ENCODE measurements at places on chromosomes 6 and 20.

- no peak for DNase-seq
These were observed 551.7 kb upstream of the GJE1 start for GRCh38 chr6:141580988-141581552.

DNA sequence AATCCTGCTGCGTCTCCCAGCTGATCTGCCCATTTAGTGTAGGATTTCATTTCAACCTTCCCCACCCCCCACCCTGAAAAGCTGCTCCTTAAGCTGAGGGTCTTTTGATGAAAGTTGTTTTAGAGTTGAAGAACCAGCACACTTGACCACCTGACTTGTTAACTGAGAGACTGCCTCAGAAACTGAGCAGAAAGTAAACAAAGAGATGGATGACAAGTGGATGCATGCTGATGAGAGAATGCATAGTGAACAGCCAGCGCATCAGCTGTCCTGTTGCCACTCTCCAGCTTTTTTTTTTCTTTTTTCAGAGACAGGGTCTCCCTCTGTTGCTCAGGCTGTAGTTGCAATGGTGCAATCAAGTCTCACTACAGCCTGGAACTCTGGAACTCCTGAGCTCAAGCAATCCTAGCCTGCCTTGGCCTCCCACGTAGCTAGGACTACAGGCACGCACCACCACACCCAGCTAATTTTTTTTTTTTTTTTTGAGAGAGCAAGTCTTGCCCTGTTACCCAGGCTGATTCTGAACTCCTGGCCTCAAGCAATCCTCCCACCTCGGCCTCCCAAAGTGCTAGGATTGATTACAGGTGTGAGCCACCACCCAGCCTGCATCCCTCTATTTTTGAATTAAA, 9.5 kb downstream of the RPL10A start:
- no peak for DNase-seq

GRCh38 chr20:61902221-61902869, 163.3 kb downstream of the TAF4 start:
- DNase-seq = no peak

GRCh38 chr6:108598305-108598863, 37.7 kb downstream of the FOXO3 start:
- no peak for DNase-seq

DNA sequence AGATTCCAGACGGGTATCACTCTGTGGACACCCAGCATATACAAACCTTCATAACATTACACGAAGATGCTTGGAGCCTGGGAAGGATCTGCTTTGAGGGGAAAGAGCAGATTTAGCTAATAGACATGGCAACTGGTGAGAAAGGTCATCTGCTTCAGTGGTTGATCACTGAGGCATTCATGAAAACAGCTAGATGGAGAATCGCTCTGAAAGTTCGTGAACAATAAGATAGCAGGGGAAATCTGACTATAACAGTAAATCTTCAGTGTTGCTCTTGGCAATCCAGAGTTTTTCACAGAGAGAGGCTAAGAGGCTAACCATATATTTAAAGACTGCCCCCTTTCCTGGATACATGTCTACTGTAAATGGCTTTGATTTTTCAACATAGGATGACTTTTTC, 245.3 kb downstream of the FARS2 start:
- DNase-seq = peak; percentile 16

- no peak for DNase-seq
These were observed 11.5 kb upstream of the MMP9 start for GRCh38 chr20:45997187-45997586.

DNA sequence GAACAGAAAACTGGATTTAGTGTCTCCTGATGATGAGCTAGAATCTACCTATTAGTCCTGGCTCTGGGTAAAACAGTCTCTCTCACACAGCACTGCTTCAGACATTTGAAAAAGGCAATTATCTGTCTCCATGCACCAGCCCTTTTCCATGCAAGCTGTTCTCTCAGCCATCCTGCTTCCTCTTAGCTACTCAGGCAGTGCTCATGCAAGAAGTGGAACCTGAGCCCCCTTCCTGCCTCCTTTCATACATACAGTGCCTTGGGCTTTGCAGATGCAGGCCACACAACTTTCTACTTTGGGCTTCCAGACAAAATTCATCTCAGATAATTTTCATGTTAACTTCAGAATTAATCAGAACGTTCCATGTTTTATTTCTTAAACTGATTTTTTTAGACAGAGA, 151.3 kb downstream of the RALGAPA2 start:
- no peak for DNase-seq

DNA sequence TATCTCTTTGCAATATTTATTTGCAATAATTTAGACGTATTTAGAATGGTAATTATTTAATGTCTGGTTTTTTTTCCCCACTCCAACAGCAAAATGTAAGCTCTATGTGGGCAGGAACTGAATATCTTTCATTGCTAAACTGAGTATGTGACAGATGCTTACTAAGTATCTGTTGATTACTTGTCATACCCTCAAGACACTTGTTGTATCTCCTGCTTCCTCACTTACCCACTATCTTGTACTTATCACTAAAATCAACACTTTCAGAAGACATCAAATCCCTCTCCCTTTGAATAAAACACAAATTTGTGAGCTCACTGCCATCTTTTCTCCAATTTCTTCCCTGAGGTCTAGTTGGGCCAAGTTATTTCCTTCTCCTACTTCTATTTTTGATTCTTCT, 30.3 kb downstream of the PPIL4 start:
- no peak for DNase-seq

DNA sequence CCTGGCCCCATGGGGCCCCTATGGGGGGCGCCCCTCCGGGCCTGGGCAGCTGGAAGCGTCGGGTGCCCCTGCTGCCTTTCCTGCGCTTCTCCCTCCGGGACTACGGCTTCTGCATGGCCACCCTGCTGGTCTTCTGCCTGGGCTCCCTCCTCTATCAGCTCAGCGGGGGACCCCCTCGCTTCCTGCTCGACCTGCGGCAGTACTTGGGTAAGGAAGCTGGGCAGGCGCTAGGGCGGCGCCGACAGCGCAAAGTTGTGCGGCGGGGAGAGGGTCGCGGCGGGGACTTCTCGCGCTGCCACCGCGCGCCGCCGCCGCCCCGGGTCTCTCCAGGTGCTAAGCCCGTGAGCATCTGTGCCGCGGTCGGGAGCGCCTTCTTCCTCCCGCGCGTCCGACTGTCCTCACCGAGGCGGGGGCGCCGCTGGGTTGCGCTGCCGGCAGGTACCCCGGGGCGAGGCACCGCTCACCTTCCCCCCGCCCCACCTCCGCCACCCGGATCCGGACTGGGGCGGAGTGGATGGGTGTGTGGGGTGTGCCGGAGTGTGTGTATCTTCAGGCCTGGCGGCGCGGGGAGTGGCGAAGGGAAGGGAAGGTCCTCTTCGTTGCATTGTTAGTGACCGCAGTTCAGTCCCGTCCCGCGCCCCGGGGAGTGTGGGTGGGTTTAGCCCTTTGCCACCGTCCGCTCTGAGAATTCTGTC, 788 bp downstream of the UST start:
- DNase-seq = peak; percentile 91

- DNase-seq = no peak
These were observed 7.7 kb upstream of the MICB start for GRCh38 chr6:31490115-31490873.

GRCh38 chr6:121305957-121306607, 28.2 kb downstream of the TBC1D32 start:
- DNase-seq = no peak

GRCh38 chr6:156969233-156969632, 192.1 kb downstream of the ARID1B start:
- DNase-seq = no peak

- DNase-seq = no peak
These were observed 422.8 kb downstream of the CBLN4 start for GRCh38 chr20:55582498-55582897.

- DNase-seq = peak; percentile 89
These were observed 52.8 kb downstream of the MRPL14 start for GRCh38 chr6:44074439-44074812.

- no peak for DNase-seq
These were observed 50.4 kb downstream of the NOL4L start for GRCh38 chr20:32534661-32535240.

GRCh38 chr6:129507059-129507807, 202.7 kb downstream of the ARHGAP18 start:
- DNase-seq = no peak

DNA sequence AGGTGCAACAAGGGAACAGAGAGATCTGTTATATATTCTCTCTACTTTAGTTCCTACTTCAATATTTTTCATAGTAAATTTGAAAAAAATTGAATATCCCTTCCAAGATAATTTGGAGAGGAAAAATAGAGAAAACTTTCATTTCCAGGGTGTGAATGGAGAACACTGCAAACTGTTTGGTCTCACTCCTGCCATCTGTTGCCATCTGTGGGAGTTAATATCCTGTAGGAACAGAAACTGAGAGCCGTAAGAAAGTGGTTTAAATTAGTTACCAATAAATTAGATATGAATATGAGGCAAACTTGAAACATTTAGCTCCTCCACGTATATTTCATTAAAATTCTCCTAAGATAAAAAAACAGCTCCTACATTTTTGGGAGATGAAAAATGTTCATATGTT, 4.2 kb downstream of the ZNF337 start:
- DNase-seq = no peak

DNA sequence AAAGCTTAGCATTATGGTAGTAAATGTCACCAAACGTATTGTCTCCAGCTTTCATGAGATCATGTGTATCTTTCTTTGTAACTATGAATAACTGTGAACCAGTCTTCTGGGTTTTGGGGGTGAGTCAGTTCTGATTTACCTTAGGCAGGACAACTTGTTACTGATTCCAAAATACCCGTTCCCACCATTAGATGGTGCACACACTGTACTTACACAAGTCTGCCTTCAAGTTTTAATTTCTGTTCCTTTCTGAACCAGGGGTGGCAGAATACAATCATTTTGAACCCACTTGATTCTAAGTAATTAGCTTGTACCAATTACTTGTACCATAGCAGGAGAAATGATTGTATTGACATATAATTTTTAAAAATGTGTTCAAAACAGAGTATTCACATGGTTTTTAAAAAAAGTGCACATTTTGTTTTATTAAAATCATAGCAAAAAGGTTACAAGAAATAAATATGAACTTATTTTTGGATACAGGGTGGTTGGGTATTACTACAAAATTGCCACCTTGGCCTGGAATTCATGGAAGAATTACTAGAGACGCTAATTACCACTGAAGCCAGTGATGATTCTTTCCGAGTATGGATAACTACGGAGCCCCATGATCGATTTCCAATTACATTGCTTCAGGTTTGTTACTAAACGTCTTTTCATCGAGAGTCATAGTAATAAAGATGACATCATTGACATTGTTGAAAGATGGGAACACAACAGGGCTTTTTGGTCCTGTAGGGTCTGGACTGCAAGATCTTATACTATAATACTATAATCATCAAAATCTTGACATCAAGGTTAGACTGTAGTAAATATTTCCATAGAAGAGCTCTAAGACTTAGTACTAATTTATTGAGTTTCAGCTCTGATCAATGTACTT, 75.2 kb upstream of the GLP1R start:
- no peak for DNase-seq

DNA sequence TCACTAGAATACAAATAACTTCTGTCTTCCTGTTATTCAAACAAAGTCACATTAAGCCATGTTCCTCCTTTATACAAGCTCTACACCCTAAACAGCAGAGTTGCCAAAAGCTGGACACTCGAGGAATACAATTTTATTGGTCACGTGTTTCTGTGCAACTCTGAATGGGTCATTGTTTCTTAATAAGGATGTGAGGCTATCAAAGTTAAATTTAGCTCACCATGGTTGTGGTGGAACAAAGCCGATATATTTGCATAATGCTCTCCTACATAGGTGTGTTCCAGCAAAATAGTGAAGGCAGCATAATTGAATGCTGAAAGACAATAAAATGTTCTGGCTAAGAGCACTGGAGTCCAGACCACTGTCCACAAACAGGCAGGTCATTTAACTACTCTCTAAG, 36.9 kb upstream of the CD2AP start:
- DNase-seq = no peak

DNA sequence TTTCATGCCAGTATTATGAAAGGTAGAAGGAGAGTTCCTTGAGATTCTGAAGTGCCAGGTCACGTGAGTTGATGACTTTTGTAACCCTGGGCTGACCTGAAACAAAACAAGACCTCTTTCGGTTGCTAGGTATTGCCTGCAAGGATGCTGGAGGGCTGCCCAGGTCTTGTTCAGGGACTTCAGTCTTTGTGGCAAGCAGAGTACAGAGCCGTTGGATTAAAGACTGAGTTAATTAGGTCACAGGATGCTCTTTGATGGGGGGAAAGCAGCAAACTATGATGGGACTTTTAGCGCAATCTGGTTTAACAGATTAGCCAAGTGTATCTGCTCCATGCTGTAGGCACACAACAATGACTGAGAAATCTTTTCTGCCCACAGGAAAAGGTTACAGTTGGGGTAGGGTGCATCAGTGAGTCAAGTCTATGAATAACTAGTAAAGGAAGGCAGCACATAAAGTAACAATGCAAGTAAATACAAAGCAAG, 12.8 kb upstream of the ELOVL5 start:
- DNase-seq = no peak

GRCh38 chr6:166769648-166770047, 142.6 kb upstream of the RPS6KA2 start:
- no peak for DNase-seq

DNA sequence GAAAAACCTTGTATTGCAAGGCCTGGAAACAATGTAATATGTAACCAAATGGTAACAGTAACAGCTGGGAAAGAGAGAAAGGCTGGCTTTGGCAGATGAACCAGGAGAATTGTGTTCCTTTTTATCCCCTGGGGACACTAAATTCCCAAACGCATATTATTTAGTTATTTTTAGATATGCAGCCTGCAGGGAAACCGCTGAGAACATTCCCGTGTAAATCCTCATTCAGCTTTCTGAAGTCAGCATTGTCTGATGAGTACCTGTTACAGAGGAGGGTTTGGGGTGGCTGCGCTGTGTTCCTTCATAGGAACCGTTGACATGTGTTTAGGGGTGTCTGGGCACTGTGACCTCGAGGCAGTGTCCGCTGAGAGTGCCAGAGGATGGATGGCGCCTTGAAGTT, 101.3 kb downstream of the SMOC2 start:
- DNase-seq = no peak

- no peak for DNase-seq
These were observed 380.9 kb downstream of the CDKAL1 start for GRCh38 chr6:20915156-20915555.

DNA sequence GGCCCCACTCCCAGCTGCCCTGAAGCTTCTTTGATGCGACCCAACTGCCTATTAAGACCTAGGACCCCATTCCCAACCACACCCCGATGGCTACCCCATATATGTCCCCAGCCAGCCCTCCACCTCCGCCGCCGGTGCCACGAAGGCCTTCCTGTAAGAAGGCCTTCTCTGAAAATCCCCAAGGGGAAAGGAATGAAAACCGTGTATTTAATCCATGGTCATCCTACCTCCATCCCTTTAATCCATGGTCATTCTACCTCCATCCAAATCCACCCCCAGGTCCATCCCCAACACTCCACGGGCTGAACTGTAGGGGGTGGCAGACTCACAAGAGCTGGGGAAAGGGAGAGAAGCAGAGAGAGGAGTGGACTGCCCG, 545 bp upstream of the VSX1 start:
- no peak for DNase-seq

GRCh38 chr6:46357591-46357990, 133.7 kb downstream of the RCAN2 start:
- DNase-seq = no peak

Data from right kidney (tissue), 9 donors.